ENCODE measurements at places on chromosomes 7 and 10. TPM values are rescaled to one million over a fixed set of nuclear protein-coding genes. Genes with fewer than 3 reads are reported as not detected.

OR2A7 gene
- 0.21 TPM for total RNA-seq

MMRN2 gene
- 169 TPM for total RNA-seq

FKBP6 gene
- total RNA-seq, result not detected

ARHGAP22 gene
- total RNA-seq, result 50.3 TPM

DRGX gene
- total RNA-seq, result not detected

SPDYE16 gene
- total RNA-seq, result 0.22 TPM

SPDYE2 gene
- total RNA-seq, result not detected

Data from endothelial cell of umbilical vein (primary cell).